ENCODE measurements at places on chromosomes 16 and 17.

GRCh38 chr16:21277927-21278706, at the start of gene CRYM:
Gene CRYM (minus strand): TSS chr16:21278290. CDS start chr16:21278251, 39 bp downstream.
- DNase-seq = peak; percentile 49

GRCh38 chr16:14140923-14141322, 69.8 kb downstream of the MRTFB start:
- DNase-seq = peak; percentile 39

GRCh38 chr16:49330562-49331201, 42.9 kb upstream of the C16orf78 start:
- DNase-seq = no peak

GRCh38 chr17:74297941-74298340, 23.9 kb downstream of the DNAI2 start:
- no peak for DNase-seq

DNA sequence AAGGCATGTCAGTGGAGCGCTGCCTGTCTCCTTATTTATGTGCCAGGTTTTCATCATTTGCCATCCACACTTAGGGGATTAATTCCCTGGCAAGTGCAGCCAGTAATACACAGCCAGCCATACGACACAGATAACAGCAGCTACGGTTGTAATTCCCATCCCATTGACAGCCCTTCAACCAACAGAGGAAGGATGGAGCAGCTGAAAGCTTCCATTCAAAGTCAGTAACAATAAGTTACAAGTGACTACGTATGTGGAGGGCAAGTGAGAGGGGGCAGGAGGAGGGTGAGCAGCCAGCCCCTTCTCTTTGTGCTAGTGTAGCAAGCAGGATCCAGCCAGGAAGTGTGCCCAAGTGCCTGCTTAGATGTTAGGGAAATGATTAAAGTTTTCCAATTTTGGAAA, 53.8 kb upstream of the LYRM9 start:
- no peak for DNase-seq

GRCh38 chr17:77594416-77595209, 363.9 kb upstream of the TNRC6C start:
- DNase-seq = no peak

DNA sequence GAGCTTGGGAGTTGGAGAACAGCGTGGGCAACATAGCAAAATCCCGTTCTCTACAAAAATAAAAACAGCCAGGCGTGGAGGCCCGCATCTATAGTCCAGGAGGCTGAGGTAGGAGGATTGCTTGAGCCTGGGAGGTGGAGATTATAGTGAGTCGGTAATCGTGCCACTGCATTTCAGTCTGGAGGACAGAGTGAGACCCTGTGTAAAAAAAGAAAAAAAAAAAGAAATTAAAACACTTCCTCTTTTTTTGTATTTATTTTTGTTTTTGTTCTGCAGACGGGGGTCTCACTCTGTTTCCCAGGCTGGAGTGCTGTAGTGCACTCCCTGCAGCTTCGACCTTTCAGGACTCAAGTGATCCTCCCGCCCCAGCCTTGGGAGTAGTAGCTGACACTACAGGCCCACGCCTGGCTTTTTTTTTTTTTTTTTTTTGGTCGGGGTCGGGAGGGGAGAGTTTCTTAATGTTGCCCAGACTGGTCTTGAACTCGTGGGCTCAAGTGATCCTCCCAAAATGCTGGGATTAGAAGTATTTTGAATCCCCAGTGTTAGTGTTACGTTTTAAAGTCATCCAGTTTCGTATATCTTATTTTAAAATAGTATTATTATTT, 1.5 kb downstream of the IST1 start:
- no peak for DNase-seq

DNA sequence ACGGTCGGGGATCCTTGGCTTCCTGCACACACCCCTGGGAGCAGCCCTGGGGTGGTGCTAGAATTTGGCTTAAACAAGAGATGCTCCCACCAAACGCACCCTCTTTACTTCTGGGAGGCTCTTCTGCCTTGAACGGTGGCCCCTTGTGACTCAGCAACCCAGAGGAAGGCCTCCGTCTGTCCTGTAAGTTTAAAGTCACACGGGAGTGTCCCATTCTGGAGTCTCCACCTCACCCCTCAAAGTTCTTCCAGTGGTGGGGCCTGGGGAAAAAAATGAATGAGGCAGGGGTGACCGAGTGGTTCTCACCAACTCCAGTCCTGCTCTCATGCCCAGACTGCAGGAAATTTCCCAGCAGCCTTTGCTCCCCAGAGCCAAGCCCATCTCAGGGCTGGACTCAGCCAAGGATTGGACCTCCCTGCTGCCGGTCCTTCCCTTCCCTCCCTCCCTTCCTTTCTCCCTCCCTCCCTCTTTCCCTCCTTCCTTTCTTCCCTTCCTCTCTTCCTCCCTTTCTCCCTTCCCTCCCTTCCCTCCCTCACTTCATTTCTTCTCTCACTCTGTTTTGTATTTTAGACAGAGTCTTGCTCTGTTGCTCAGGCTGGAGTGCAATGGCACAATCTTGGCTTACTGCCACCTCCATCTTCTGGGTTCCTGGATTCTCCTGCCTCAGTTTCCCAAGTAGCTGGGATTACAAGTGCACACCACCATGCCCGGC, 11.4 kb downstream of the ITGAD start:
- no peak for DNase-seq

GRCh38 chr16:56401482-56401881, 23.9 kb downstream of the AMFR start:
- DNase-seq = peak; percentile 18

DNA sequence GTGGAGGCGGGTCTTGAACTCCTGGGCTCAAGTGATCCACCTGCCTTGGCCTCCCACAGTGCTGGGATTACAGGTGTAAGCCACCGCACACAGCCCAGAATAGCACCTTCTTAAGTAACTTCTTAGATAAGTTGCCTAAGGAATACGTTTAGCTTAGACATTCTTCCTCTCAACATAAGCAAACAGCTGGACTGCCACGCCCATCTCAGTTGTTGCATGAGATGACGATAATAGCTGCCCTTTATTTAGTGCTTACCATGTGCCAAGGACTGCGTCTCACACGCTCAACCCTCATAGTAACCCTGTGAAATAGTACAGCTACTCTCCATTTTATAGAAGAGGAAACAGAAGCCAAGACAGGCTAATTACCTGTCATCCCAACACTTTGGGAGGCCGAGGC, 11.8 kb downstream of the HASPIN start:
- peak; percentile 20 for DNase-seq

DNA sequence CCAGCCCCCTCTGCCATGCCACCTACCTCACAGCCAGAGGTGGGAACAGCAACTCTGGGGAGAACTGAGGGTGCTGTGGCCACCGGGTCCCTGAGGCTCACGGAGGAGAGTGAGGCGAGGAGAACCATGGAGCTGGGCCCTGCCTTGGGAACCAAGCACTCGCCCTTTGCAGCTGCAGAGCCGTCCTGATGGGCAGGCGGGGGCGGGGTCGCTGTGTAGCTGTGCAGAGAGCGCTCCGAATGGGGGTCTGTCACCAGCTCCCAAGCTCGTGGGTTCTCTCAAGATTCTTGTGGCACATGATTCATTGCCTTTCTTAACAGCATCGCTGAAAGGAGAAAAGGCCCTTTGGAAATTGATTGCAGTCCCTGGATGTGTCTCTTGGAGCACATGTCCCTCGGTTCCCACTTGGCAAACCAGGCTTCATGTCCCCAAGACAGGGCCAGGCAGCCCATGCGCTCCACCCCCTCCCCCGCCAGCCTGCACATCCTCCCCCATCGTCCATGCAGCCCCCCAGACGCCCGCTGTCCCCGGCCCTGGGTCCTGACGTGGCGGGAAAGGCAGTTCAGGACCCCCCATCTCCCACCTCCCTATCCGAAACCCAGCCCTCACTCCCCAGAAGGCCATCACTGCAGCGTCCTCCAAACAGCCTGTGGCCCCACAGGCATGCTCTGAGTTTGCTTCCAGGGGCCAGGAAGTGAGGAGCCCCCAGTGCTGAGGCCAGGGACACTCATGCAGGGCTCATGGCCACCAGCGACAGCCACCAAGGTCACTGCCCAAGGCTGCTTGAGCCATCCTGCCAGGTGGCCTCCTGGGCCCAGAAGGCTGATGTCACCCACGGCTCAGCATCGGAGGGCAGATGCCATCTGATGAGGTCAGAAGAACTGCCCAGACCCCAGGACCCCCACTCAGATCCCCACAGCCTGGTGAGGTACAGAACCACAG, 20.6 kb upstream of the CHMP6 start:
- no peak for DNase-seq

DNA sequence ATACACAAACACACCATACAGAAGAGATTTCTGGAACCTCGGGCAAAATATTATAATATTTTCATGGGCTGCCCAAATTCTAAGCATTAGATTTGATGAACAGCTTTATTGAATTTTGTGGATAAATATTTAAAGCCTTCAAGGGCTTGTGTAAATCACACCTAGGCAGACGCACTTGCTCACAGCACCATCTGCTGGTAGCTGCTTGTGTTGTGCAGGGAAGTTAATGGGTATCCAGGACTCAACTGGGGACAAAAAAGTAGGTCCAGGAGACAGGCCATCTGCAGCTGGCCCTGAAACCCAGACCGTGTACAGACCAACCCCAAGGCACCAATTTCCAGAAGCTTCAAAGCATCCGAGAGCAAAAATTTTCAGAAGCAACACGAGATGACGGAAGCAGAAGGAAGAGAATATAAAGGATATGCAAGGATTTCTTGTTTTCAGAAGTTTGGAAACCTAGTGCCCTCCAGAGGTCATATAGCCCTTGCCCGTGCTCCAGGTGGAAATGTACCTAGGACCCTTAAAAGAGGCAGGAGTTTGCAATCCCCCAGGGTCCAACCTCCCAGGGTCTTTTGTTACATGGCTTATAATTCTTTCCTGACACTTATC, 140.0 kb downstream of the CHD9NB start:
- DNase-seq = peak; percentile 50

DNA sequence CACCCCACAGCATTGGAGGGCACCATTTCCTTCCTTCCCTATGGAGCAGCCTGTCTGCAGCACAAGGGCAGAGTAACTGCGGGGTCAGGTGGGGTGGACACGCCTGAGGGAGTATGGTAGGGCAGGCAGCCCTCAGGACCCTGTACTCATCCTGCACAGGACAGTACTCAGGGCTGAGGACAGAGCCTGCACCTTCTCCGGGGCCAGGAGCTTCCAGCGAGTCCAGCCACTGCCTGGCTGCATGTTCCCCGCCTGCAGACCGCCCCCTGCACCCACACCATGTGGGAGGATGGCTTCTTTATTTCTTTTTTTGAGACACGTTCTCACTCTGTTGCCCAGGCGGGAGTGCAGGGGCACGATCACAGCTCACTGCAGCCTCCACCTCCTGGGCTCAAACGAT, 47.6 kb upstream of the CDC42EP4 start:
- DNase-seq = no peak

GRCh38 chr17:63440127-63440769, 5.9 kb downstream of the CYB561 start:
- DNase-seq = no peak

DNA sequence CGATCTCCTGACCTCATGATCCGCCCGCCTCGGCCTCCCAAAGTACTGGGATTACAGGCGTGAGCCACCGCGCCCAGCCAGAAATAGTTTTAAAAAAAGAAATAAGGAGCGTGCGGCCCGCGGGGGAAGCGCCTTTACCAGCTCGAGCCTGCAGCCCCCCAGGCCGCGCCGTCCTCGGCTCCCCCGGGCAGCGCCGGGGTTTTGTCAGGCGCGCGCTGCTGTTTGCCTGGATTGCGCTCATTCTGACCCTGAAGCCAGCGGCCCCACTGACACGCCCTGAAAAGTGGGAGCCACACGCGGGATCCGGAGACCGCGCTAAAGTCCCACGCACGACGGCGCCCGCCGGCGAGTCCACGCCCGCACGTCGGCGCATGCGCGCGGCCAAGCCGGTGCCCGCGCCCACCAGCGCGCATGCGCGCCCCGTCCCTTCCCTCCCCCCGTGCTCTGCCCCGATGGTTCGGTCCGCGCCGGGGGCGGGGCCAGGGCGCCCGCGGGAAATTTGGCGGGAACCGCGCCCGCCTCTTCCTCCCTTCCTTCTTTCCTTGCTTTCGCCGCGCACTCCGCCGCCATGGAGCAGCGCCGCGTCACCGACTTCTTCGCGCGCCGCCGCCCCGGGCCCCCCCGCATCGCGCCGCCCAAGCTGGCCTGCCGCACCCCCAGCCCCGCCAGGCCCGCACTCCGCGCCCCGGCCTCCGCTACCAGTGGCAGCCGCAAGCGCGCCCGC, at the start of gene CDT1:
TSS of gene CDT1 (plus strand) at position 526 of the 724 bp plus-strand sequence. CDS start at position 569, 43 bp downstream.
- peak; percentile 83 for DNase-seq

DNA sequence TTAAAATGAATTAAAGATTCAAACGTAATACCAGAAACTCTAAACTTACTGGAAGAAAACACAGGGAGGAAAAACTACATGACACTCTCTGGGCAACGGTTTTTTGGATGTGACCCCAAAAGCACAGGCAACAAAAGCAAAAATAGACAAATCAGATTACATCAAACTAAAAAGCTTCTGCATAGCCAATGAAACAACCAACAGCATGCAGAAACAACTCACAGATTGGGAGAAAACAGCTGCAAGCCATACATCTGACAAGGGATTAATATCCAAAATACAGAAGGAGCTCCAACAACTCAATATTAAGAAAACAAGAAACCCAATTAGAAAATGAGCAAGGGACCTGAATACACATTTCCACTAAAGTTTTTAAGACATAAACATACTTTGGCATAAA, 69.2 kb upstream of the ALOX12 start:
- no peak for DNase-seq

DNA sequence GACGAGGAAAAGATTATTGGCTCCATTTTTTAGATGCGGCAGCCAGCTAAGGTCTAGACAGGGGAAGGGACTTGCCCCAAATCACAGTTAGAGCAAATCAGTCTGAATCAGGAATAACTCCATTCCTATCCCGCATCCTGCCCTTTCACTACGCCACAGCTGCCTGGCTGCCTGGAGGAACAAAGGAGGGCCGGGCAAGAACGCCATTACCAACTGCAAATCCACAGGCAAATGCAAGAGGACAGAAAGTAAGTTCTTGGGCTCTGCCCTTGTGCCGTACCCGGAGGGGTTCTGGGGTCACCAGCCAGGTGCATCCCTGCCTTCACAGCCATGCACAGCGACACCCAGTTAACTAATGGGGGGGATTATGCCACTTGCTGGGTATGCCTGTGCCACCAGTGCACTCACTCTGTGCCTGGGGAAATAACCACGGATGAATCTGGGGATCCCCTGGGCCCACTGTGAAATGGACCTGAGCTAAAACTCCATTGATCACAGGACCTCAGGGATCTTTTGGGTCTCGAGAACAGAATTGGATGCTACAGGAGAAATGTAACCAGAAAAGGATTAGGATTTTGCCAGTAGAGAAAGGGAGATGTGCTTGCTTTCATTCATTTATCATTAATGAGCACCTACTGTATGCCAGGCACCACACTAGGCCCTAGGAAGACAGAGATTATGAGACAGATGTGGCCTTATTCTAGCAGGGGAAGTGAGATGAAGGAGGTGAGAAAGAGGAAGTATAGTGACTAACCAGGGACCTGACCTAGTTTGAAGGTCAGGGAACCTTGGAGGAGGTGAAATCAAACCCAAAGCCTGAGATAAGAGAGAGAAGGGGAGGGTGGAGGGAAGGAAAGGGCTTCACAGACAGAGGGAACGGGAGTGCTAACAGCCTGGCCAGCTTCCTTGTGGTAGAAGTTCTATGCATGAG, 17.7 kb downstream of the BCL7C start:
- DNase-seq = peak; percentile 54

GRCh38 chr17:58329035-58329809, 627 bp upstream of the TSPOAP1 start:
- peak; percentile 94 for DNase-seq
